ENCODE measurements at places on chromosomes 6 and 20.

DNA sequence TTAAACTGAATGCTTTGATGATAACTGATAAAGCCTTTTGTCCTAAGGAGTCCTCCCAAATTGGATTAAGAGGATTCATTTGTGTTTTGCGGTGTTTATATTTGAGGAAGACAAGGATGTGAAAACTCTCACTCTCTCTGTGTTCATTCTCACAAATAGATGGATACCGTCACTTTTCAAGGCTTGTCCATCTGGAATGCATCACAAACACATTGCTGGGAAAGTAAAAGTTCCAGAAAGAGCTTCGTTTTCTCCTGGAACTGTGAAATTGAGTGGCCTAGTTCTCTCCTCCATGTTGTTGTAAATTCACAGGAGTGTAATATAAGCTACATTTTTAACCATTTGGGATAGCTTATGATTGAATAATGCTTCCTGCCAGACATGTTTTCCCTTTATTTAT lies 581.6 kb upstream of the FLRT3 start:
- DNase-seq, result no peak

DNA sequence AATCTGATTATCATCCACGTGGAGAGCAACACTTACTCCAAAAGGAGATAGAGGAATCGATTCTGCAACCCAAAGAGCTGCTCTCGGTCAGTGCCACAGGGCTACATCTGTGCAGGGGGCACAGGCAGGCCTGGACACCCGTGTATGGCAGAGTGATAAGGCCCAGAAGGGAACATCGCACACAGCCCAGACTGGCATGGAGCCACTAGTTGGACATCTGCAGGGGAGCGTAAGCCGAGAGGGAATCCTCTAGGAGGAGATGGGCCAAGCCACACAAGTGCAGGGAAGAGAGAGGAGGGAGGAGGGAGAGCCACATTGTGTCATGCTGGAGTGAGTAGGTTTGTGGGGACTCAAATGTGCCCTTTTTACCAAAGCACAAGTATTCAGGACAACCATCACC lies 50.4 kb upstream of the ENTPD6 start:
- no peak for DNase-seq

DNA sequence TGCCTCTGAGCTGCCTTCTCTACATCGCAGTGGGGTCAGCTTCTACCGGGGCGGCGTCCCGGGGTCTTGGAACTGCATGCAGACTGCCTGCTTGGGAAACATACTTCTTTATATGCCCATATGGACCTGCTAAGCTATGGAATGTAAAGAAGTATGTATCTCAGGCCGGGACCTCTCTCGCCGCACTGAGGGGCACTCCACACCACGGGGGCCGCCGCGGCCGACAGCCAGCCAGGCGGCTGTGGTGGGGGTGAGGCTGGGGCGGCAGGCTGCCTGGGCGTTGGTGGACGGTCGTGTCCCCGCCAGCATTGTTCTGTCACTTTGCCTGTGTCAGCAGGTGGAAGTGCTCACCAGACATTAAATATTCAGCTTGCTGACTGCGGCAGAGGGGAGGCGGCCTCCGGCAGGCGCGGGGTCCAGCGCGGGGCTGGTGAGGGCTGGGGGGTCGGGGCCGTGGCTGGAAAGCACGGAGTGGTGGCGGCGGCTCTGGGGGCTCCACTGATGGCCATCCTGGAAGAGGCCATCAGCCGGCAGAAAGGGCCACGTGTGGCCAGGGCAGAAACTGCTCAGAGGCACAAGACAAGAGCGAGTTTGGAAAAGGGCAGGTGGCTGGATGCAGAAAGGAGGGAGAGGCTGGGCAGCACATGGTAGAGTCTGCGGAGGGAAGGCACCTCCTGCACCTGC lies 78.6 kb upstream of the GATA5 start:
- DNase-seq, result no peak

DNA sequence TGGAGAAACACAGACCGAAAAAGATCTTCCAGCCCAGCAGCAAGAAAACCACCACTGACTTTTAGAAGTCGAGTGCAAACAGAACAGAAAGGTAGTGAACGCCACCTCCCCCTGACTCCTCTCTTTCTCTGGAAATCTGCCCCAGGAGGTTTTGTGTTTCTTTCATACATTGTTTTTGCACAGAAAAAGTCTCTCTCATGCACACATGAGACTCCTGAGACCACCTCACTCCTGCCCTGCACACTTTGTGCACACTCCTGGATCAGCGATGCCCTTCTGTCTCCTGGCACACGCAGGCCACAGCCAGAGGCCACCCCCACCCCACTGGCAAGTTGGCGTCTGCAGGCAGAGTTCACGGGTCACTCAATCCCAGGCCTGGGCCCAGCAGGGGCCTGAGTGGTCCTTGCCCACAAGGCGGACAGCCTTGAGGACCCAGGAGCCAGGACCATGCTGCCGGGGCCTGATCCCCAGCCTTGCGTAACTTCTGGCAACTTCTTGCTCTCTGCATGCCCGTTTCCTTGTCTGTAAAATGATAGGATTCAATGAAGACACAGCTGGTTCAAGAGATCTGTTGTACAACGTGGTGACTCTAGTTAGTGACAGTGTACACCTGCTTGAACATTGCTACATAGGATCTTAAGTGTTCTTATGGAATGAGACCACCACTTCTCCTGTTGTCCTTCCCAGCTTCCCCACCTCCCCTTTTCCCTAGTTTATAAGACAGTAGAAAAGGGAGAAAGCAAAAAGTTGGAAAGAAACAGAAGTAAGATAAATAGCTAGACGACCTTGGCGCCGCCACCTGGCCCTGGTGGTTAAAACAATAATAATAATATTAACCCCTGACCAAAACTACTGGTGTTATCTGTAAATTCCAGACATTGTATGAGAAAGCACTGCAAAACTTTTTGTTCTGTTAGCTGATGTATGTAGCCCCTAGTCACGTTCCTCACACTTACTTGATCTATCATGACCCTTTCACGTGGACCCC lies 30.2 kb upstream of the CST7 start:
- DNase-seq, result no peak

- peak; percentile 52 for DNase-seq
Measured at GRCh38 chr6:12548526-12548925, 168.0 kb upstream of the PHACTR1 start.

- DNase-seq, result no peak
Measured at GRCh38 chr6:5054245-5054873, 30.8 kb upstream of the PPP1R3G start.

- DNase-seq, result no peak
Measured at GRCh38 chr6:77341058-77341986, 122.0 kb downstream of the HTR1B start.

- DNase-seq, result no peak
Measured at GRCh38 chr20:44031001-44031574, 116.4 kb downstream of the TOX2 start.

DNA sequence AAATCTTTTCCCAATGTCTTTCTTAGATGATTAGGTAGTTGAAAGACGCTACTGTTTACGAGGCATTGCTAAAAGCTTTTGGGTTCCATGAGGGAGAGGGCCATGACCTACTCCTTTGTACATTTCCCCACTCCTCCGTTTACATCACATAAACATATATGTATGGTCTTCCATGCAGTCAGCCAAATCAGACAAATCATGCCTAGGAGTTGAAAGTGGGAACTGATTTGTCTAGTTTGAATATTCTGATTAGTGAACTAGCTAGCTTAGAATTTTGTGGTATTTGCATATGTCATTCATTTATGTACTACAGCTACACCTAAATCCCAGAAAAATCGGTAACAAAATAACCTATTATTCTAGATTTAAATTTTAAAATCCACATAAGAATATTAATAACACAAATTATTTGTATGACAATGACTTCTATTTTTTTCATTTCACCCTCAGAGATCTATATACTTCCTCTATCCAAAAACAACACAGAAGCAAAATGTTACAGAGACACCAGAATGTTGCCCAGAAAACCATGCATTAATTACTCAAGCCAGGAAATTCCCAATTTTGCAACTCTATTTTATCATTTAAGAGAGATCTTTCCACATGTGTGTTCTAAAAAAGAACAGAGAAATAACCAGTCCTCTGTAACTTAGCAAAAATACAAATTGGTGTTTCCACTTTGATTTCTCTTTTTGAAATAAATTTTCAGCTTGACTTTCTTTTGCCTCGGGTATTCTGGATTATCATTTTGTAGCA lies 231.9 kb downstream of the LAMA2 start:
- DNase-seq, result no peak

Data from Daoy (cell line).